ENCODE measurements at places on chromosomes 3 and 15.
A peak's percentile ranks its signal among the peaks of the same experiment; 100 is the strongest.

DNA sequence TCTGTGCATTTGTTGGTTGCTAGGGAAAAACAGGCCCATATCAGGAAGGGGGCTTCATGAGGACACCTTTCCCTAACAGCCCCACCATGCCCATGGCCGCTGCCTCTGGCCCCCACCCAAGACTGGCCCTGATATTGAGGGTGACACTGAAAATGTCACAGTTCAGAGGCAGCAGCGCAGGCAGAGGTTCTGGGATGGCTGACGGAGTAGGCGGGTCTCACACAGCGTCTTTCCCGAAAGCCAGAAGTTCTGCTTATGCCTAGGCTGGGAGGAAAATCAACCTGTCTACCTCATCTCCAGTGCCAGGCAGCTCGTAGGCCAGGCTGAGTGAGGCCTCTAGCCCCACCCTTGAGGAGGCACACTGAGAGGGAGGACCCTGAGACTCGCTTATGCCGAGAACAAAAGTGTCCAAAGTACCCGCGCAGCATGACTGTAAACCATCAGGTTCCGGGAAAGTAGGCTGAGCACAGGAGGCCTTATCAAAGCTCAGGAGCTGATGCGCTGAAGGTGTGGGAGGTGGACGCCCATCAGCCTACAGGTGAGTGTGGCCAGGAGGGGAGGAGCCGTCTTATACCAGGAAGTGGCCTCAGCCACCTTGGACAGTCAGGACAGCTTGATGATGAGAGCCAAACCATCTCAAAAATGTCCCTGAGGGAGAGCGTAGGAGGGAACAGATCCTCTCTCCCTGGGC, 27.5 kb downstream of the GRAMD2A start:
- no peak for DNase-seq

- DNase-seq: no peak
Measured at GRCh38 chr15:40878785-40879184, 4.8 kb upstream of the RHOV start.

DNA sequence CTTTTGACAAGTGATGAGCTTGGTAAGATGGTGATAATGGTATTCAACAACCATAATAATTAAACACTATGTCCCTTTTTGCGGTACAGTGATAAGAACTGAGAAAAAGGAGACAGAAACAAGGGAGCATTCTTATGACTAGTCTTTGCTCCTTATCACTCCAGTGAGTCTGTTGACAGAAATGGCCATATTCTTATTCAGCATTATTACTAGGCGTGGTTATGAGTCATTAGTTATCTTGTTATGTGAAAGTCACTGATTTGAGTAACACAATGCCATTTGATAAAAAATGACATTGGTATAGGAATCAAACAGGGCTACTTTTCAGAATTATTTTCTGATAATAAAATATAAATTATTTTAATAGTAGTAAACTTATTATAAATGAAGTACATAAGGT, 193.5 kb downstream of the C3orf38 start:
- DNase-seq: no peak

GRCh38 chr15:36403351-36403750, 176.1 kb upstream of the CDIN1 start:
- DNase-seq: no peak

DNA sequence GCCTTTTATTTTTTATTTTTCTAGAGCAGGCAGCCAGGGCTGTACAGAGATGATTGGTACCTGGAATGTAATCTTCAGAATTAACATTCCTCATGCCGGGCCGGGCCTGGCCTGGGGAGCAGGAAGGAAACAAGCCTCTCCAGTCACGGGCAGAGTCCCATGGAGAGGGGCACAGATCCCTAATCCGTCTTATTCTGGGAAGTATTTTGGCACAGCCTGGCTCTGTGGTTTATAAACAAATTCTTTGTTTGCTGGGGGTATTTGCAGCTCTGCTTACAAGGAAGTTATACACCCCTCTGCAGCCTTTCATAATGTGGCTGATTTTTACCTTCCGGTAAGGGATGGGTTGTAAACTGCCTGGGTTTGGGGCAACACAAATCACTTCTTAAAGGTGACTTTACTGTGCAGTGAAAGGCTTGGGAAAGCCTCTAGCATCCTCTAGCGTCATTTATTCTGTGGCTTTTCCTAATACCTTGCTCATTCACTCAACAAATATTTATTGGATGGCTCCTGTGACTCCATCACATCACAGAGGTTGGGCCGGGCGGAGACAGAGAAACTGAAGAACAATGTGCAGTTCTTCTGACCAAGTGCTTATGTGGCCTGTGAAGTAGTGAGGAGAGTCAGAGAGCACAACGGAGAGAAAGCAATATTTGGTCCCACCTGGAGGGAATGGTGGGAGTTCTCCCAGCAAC, 2.7 kb downstream of the SLC6A20 start:
- DNase-seq: no peak

GRCh38 chr3:12947504-12948369, 106.4 kb upstream of the RPL32 start:
- no peak for DNase-seq

GRCh38 chr3:55488398-55489055, 1.4 kb upstream of the WNT5A start:
- DNase-seq: no peak

DNA sequence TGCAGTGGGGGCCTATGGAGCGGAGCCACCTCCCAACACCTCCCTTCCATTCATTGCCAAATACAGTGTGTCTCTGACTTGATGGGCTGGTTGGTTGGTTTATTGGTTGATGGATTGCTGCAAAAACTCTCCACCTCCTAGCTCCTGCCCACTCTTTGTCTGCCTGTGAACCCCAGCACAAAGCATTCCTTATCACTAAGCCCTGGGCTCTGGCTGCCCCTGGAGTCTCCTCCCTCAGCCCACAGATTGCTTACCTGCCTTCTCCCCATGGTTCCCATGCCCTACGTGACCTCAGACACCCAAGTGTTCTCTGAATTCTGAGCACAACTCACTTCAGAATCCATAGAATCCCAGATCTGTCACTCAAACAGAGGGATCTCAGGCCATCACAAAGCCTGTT, 139.1 kb upstream of the TPM1 start:
- no peak for DNase-seq

GRCh38 chr3:161548301-161548700, 51.7 kb downstream of the OTOL1 start:
- DNase-seq: no peak

- no peak for DNase-seq
Measured at GRCh38 chr15:49331442-49331841, 91.6 kb upstream of the FGF7 start.

- no peak for DNase-seq
Measured at GRCh38 chr3:12325586-12326515, 37.0 kb downstream of the PPARG start.

- DNase-seq: no peak
Measured at GRCh38 chr15:63874616-63875015, 40.9 kb upstream of the HERC1 start.

- DNase-seq: peak; percentile 41
Measured at GRCh38 chr15:99213187-99213811, 36.1 kb downstream of the TTC23 start.

DNA sequence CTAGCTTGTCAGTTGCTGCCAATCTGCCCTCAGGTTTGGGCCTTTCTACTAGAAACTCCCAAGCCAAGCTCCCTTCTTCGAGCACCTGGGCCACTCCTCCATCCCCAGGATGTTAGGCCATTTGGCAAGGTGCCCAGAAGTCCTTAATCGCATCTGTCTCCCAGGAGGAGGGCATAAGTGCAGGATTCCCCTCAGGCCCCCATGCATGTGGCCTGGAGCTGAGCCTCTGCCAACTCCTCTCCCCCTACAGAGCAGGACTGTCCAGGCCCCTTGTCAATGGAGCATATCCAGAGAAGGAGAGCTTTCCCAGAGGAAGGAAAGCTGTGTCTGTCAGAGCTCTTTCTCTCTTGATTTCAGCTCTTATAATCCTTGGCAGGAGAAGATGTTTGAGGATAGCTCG, 182.6 kb upstream of the ROPN1 start:
- no peak for DNase-seq
